ENCODE measurements at places on chromosomes 5 and 9.

- no peak for DNase-seq
These were observed 28.1 kb downstream of the NIPBL start for GRCh38 chr5:36904677-36905076.

- DNase-seq: no peak
These were observed 319.9 kb downstream of the SPOCK1 start for GRCh38 chr5:137179203-137179602.

DNA sequence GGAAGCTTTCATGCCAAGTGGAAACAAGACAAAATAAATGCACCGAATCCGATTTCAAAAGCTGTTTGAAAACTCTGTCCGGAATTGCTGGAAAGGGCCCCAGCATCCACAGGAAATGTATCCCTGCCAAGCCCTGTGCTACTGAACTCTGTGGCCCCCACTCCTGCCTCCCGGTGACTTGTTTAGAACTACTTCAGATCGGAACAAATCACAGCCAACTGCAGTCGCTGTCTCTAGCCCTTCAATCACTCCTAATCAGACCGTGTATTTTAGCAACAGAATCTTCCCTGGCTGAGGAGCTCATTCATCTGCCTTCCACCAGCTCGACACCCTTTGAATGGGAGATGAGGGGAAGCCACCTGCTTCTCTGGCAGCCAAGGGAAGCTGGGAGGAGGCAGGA is 94.1 kb downstream of the KCNIP1 start:
- peak; percentile 72 for DNase-seq

DNA sequence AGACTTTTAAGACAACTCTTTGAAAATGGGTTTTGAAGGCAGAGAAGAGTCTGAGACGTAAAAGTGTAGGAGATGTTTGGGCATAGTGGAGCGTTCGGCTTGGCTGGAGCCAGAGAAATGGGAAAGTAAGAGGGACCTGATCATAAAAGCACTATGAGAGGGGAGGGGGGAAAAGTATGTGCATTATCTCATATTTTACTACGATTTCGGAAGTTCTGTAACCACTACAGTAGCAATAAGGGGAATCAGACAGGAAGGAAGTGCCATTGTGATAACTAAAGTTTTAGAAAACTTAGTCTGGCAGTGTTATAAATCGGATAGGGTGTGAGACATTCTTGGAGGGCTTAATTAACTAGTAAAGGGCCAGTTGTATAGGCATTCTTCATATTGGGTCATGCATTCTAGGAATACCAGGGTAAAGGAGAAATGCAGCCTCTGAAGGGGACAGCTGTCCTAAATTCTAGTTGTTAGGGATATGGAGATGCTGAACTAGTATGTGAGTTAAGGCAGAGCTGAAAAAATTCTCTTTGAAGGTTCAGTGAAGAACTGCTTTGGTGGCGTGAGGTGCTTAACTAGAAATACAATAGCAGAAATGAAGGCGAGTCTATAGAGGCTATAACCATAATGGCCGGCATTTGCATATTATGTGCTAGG is 83.8 kb upstream of the FREM1 start:
- no peak for DNase-seq

GRCh38 chr5:150700246-150700593 is 642 bp downstream of the RBM22 start:
- no peak for DNase-seq

GRCh38 chr5:11075035-11075805 is 314.2 kb upstream of the DAP start:
- no peak for DNase-seq

DNA sequence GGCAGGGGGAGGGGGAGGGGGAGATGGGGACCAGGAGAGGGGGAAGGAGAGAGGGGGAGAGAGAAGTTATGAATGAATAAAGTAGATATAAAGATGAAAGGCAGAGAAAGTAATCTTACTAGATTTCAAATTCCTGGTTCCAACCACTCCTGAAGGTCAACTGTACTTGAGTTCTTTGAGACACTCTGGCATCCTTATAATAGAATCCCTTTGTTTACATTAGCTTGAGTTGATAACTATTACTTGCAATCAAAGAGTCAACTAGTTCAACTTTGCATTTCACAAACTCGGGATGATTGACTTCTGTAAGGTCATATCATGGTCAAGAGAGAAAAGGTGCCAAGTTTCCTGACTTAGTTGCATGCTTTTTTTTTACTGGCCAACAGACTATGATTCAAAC is 42.2 kb downstream of the BAAT start:
- no peak for DNase-seq

GRCh38 chr5:45162974-45163373 is 354.2 kb downstream of the MRPS30 start:
- DNase-seq: peak; percentile 4

DNA sequence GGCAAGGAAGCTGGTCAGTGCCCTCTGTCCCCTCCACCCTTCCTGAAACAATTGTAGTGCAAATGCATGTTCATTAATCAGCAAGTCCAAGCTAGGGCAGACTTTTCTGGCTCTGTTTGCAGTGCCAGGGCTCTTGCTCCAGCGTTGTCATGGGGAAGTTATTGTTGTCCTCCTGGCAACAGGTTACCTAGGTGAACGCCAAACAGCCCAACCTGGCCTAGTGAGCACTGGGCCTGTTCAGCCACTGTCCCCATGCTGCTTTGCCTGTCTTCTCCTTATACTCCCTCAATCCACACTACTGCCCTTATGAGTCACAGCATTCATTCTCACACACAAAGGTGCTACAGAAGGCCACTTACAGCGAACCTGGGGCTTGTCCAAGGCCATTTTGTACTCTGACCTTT is 34.5 kb upstream of the GLIS3 start:
- peak; percentile 95 for DNase-seq

- no peak for DNase-seq
These were observed 5.1 kb downstream of the STARD4 start for GRCh38 chr5:111507276-111507675.

GRCh38 chr9:31486630-31487029 is 897.8 kb upstream of the ACO1 start:
- DNase-seq: no peak

- no peak for DNase-seq
These were observed 1.3 kb upstream of the TBC1D2 start for GRCh38 chr9:98256756-98257155.

DNA sequence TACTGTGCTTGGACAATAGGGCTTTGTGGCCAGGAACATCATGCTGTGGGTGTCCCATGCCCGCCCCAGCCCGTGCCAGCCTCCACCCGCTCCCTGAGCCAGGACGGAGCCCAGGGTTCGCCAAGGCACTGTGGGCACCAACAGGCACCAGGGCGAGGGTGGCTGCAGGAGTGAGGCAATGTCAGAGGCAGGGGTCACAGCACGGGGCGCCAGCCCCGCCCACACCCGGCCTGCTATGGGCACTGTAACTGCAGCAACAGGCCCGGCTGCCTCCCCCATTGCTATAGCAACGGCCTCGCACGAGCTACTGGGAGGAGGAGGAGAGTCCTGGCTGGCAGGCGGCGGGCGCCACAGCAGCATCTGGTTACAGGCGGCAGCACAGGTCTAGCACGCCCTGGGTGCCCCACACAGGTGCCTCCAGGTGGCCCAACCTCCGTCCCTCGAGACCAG is 2.5 kb downstream of the ABCA2 start:
- no peak for DNase-seq

- no peak for DNase-seq
These were observed 594 bp downstream of the ANKRD18A start for GRCh38 chr9:38619556-38620447.

DNA sequence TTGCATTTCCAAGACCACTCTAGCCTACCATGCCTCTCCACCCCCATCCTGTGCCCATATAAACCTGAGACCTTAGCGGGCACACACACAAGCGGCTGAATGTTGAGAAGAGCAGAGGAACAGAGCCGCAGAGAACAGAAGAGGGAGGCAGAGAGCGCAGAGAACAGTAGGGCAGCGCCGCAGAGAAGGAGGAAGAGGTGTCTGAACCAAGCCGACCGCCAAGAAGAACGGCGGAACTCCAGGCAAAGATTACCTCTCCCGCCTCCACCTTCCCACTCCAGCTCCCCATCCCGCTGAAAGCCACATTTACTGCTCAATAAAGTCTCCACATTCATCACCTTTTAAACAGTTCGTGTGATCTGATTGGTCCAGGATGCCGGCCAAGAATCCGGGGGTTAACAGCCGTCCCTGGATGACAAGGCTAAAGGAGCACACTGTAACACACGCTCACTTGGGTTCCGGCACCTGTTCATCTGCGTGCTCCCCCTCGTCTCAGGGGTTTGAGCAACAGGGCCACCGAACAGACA is 33.2 kb downstream of the GRIN3A start:
- DNase-seq: peak; percentile 24

DNA sequence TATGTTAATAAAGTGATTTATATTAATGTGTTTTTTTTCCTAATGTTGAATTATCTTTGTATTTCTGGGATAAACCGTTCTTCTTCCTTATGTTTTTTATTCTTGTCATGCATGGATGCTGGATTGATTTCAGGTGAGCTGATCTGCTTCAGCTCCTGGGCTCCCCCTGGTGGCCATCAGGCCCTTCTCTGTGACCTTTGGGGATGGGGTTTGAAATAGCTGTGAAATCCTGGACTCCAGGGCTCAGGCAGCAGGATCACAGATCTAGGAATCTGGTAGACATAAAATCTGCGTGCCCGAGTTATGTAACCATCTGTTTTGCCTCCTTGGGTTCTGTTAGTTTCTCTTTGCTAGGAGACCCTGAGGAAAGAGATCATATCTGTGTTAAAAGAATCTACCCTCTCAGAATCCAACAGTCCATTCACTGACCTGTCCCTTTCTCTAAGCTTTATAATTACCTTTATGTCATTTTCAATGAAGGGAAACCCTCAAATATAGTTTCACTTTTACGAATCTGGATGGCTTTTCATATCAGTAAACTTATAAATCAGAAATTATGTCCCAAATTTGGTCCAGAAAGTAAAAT is 12.2 kb upstream of the OR13J1 start:
- peak; percentile 76 for DNase-seq

DNA sequence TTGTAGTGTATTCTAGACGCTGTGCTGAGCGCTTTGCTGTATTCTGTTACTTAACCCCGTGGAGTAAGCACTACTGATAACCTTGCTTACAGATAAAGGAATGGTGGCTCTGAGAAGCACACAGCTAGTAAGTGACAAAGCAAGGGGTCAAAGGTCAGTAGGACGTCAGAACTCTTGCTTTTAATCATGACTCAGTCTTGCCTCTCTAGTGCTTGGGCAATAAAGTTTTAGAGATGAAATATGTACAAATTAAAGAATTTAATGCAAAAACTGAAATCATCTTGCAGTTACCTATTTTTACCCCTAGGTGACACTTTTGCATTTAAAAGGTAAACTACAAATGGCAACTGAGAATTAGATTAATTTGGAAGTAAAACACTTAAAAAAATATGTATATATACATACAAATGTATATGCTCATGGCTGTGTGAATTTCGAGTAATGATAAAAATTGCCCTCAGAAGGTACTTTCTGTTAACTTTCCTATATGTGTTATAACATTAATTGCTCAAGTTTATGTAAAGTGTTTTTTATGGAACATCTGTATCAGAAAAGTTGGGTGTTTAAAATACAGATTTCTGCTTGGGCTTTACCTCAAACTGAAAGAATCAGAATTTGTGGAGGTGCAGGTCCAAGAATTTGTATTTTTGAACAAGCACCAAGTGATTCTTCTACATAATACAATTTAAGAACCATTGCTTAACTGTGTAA is 175.1 kb upstream of the DAB2 start:
- DNase-seq: peak; percentile 46

- DNase-seq: peak; percentile 25
These were observed 459.0 kb downstream of the TLE4 start for GRCh38 chr9:80030801-80031200.

- no peak for DNase-seq
These were observed 698.3 kb downstream of the MAT2B start for GRCh38 chr5:164203581-164204225.

DNA sequence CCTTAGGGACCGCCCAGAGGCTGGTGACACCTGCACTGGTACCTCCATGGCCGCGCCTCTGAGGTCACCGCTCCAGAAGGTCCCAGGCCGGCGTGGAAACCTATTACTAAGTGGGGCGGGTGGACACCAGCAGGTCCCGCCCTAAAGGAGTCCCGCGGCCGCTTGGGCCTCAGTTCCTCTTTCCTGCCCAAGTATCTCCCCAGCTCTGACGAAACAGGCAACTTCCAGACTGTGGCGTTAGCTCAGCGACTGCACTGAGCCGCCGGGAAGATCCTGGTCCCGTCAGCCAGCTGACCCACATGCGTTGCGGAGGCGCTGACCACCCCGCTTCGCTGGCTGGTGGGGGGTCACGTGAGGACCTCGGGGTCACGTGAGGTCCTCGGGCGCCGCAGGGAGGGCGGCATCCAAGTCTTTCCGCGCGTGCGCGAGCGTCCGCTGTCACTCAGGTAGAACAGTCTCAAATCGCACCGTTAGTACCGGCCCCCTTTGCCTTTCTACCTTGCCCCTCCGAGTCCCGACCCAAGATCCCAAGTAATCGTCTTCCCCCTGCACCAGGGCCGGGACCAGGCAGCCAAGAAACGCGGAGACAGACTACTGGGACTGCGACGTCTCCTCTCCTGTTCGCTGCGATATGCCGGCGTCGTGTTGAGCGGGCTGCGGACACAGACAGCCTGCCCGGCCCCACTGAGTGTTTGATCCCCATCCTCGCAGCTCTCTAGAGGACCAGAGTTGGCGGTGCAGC is 53.7 kb upstream of the KDM4C start:
- DNase-seq: peak; percentile 88

DNA sequence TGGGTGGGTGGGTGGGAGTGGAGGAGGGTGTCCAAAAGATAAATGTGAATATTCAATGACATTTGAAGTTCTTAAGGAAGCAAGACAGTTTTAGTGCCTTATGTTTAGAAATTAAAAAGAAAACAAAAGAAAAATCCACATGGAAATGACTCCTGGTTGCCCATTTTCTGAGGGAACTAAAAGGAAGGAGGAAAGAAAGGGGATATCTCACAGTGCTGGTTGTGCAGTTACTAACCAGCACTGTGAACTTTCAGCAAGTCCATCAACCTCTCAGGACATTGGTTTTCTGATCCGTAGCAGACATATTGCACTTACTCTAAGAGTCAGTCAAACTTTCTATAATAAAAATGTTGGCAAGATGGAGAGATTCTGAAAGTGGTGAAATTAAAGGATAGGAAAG is 431.0 kb upstream of the CLINT1 start:
- no peak for DNase-seq

GRCh38 chr9:94082553-94082952 is 1.7 kb upstream of the PTPDC1 start:
- no peak for DNase-seq

DNA sequence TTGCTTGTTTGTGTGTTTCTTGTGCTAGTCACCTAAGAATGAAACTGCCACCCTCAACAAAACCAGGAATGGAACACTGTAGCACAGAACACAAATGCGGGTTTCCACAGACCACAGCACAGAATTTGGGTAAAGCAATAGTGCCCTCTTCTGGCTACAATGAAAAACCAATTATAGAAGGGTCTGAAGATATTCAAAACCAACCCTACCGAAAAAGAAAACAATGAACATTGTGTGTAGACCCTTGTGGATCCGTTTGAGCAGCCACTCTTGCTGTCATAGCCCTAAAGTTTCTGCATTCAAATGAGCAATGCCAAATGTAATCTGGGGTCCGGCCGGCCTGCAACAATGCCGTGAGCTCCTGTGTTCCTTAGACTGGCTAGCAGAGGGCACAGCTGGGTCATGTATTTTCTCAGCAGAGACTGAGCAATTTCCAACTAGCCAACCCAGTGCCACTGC is 8.3 kb upstream of the ENC1 start:
- DNase-seq: peak; percentile 66

- no peak for DNase-seq
These were observed 82.0 kb downstream of the ADGRV1 start for GRCh38 chr5:90640484-90641059.

- no peak for DNase-seq
These were observed 90.4 kb downstream of the UBE2R2 start for GRCh38 chr9:33907347-33907746.

All from M059J (cell line).